Activated T-cell treated with anti-CD3 and anti-CD28 coated beads, Interleukin-2, amount 50 U/mL, for 48 hours (primary cell): ENCODE measurements at places on chromosomes 12 and 14.
A peak's percentile ranks its signal among the peaks of the same experiment; 100 is the strongest.

DNA sequence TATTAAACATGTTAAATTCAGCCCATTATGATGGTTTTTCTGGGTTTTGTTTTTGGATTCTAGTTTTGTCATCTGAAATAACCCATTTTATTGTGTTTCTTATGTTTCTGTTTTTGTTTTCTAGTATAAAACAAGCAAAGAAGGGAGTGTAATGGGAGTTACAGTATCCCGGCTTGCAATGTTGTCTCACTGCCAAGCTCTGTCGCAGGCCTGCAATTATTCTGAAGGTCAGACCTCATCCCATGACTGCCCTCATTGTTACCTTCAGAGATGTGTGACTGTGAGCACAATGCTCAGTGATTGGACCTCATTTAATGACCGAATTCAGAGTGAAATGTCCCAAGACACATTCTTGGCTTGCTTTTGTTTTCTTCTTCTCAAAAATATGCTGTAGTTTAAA, 73.0 kb upstream of the ATF1 start:
- no peak for DNase-seq

GRCh38 chr12:109258607-109259544, 50.2 kb downstream of the FOXN4 start:
- no peak for DNase-seq

- DNase-seq, result peak; percentile 77
Observed at GRCh38 chr12:115916910-115917668, 360.4 kb downstream of the MED13L start.

GRCh38 chr12:96886998-96887677, 19.9 kb upstream of the NEDD1 start:
- no peak for DNase-seq

- no peak for DNase-seq
Observed at GRCh38 chr12:3081886-3082285, 4.7 kb downstream of the TSPAN9 start.
